ENCODE measurements at places on chromosomes 2 and 18.

DNA sequence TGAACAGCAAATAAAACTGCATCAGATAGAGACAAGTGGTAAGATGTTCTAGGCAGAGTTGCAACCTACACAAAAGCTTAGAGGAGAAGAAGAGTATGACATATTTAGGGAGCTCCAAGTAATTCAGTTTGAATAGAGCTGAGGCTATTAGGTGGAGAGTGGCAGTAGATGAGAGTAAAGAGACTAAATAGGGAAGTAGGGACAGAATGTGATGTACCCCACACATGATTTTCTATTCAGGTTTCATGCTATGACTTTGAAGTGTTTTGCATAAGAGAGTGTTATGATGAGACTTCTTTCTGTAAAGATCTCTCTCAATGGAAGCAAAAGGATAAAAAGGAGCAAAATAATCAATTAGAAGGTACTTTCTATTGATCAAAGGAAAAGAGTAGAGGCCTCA, 206.8 kb upstream of the ERBB4 start:
- no peak for DNase-seq

GRCh38 chr18:26419746-26420145, 128.6 kb downstream of the KCTD1 start:
- DNase-seq: no peak

GRCh38 chr18:78736015-78736690, 243.5 kb upstream of the SALL3 start:
- DNase-seq: no peak

DNA sequence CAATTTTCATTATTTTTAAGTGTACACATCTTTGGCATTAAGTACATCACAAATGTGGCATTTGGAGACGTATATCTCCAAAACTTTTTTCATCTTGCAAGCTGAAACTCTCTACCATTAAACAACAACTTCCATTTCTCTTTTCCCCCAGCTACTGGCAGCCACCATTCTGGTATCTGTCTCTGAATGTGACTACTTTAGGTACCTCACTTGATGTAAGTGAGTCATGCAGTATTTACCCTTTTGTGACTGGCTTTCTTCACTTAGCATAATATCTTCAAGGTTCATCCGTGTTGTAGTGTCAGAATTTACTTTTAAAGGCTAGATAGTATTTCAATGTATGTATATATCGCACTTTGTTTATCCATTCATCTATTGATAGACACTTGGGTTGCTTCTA, 17.0 kb downstream of the BABAM2 start:
- DNase-seq: no peak

- DNase-seq: peak; percentile 66
Measured at GRCh38 chr2:64295326-64296139, 151.3 kb upstream of the PELI1 start.

DNA sequence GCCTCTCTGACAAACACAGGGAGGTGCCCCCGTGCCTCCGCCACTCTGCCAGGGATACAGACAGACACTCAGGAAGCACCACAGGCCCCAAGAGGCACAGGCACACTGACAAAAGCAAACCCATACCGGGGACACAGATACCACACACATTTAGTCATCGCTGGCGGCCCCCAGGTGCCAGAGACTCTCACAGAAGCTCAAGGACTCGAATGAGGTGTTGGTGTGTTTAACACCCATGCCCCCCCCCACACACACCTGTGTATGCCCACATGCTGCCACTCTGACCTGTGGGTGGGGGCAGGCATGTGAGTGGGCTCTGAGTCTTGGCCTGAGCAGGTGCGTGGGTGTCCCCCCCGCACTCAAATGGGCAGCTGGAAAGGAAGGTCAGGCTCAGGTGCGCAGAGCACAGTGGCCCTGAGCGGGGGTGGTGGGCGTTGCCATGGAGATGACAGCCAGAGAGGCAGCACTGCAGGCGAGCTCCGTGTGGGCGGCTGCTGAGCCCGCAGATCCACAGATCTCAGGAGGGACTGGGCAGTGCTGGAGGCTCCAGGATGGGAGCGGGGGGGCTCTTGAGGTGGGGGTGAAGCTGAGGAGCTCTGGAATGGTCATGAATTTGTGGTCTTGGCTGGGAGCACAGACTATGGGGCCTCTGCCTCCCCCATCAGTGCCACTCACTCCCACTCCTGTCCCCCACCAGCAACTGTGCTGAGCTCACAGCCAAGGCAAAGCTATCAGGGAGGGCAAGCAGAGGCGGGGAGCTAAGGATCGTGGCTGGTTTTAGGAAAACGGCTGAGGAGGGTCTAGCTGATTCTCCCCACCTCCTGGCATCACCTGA, 73.9 kb upstream of the TAF1B start:
- DNase-seq: no peak

DNA sequence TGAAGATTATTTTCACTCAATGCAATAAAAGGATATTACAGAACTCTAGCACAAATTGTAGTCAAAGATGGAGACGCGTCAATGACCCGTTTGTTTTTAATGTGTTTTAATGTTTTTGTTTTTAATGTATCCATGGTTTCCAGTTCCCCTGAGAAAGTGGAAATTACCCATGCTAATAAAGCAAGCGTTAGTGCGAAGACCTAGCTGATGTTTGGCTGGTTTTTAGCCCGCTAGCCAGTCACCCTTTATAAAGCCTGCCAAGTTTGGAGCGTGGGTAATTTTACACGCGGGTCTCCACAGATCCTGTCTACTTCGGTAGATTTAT, 430 bp upstream of the CHMP1B start:
- DNase-seq: no peak

DNA sequence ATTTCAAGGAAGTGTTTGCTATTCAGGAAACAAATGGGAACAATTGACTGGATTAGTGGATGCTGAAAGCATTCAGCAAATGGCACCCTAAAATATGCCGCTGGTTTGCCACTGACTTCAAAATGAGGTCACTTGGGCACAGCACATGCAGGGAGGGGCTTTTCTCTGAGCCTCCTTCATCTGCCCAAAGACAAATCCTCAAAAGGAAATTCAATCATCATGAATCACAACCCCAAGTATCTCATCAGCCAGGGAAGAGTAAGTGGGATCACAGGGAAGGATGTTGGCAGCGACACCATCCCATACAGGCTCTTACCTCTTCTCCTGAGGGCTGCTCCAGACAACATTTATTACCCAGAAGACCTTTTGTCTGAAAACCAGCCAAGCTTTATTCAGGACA, 14.4 kb upstream of the SP140L start:
- DNase-seq: no peak

GRCh38 chr18:23588836-23589560, 2.7 kb upstream of the NPC1 start:
- no peak for DNase-seq

GRCh38 chr18:77103991-77104531, 28.5 kb downstream of the MBP start:
- peak; percentile 2 for DNase-seq

DNA sequence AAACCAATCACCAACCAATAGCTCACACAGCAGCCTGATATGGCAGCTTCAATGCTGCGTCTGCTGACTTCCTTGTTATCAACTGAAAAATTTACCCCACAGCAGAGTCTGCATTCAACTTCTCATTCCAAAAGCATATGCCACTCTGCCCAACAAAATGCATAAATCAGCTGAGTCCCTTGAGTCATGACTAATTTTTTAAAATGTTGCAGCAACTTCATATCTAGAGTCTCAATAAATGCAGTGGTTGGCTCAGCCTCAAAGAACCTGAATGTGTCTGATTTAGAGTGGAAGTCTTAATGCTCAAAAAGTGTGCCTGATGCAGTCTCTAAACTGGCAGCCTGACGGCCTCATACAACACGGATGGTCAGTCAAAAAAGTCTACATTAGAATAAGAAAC, 46.5 kb downstream of the FARSB start:
- no peak for DNase-seq

DNA sequence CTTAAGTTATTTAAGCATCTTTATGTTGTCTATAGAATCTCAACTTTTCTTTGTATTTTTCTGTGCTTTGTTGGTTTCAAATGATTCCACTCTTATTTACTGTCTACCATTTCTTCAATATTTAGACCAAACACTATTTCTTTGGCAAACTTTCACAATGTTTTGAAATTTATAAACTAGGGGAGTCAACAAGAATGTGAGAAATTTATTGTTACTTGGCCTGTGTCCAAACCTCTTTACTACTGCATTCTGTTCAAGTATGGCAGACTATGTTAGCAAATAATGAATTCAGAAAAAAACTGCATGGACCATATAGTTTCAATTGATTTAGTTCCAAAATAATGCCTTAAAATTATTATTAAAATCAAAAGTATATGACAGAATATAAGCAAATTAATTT, 470.2 kb downstream of the FBXO15 start:
- no peak for DNase-seq

GRCh38 chr18:31104444-31104843, 2.2 kb upstream of the DSC2 start:
- no peak for DNase-seq

- DNase-seq: no peak
Measured at GRCh38 chr2:65164426-65164891, 34.6 kb upstream of the RAB1A start.

DNA sequence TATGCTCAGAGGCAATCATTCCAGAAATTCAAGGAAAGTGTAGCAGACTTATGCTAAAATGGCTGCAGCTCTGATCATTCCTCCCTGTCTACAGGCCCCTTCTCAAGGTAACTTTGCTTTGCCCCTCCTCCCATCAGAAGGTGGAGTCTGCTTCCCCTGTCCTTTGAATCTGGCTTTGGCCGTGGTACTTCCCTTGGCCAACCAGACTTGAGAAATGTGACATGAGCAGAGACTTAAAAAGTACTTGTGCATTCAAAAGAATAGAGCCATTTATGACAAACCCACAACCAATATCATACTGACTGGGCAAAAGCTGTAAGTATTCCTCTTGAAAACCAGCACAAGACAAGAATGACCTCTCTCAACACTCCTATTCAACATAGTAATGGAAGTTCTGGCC, 59.5 kb upstream of the NCKAP5 start:
- no peak for DNase-seq

GRCh38 chr18:77206676-77207374, 42.8 kb upstream of the GALR1 start:
- no peak for DNase-seq

DNA sequence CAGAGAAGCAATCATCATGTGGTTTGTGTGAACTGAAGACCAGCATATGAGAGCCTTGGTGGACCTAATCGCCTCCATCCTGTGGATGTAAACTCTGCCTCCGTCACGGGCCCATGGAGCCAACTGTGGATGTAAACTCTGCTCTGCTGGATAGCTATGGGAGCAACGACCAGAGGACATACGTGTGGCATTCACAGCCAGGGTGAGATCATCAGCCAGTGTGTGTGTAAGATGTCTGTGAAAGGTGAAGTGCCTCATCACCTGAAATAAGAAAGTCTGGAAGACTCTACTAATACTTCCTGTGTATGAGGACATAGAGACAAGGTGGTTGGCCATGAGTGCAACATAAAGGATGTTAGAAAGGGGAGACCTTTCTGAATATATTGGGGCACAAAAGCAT, 63.5 kb downstream of the CYB5A start:
- no peak for DNase-seq

DNA sequence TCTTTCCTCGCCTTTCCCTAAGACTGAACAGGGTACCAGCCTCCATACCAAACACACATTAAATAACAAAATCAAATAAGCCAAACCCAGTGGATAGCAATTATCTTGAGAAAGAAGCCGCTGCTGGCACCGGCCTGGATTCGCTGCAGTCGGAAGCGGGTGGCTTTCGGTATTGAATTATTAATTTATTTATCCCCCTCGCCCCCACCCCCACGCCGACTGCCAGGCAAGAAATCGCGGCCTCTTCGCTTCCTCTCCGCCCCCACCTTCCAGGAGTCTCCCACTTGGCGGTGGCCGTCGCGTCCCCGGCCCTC, 370 bp upstream of the ZNF804A start:
- DNase-seq: no peak

DNA sequence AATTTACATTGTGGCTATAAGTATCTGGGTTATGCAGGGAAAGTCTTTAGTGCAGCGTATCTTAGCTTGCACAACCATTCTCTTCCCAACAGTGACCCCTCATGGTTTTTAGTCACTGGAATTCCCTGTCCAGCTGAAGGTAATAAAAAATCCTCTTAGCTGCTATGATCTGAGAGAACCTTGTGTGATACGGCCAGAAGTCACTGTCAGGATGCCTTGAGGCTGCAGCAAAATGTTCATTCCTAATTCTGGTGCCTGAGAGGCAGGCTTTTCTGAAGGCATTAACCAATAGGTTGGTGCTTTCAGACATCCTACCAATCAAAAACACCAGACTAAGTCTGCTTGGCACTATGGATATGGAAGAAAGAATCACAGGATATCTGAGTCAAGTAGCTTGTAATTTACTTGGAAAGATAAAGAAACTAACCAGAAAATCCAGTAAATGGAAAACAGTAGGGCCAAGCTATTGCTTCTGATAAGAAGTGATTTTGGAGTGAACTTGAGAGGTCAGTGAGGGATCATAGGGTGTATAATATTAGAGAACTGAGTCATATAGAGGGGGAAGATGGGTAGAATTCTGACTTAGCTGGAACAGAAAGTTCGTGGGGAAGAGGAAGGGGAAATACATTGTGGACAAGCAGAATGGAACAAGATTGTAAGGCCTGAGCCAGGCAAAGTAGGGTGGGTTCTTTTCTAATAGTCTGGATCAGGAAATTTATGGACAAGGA, 89.0 kb upstream of the SLC14A2 start:
- DNase-seq: no peak

DNA sequence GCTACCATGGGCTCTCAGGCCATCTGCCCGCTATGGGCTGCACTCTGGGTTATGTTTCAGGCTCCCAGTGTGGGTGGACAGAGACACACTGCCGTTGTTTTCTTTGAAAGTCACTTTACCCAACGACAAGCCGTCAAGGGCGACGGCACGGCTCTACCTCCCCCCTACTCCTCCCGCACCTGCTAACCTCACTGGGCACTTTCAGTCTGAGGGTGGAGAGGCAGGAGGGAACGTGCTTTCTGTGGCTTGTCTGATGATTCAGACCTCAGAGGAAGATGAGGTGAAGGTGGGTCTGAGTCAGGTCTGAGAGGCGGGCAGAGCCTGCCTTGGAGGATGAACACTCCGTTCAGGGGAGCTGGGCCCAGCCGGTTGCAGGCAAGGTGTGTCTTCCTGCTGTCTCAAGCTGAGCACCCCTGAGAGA, 147.6 kb upstream of the HDAC4 start:
- DNase-seq: peak; percentile 76

GRCh38 chr2:33712674-33713073, 113.6 kb upstream of the FAM98A start:
- DNase-seq: no peak

DNA sequence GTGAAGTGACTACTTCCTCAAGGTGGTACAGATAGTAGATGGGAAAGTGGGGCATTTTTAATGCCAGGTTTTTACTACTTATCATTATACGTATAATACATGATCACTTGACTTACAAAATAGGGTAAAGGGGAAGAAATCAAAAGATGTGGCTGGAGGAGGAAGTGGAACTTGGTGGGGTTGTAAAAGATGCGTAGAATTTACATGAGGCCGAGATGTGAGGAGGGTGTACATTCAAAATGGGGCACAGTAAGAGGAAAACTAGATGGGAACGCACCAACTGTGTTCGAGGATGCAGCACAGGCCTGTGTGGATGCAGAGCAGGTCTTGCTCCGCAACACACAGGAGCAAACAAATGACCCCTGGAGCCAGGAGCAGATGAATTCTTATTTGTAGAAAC, 403.3 kb downstream of the TXNL1 start:
- DNase-seq: no peak

- DNase-seq: no peak
Measured at GRCh38 chr2:7523481-7524120, 606.4 kb downstream of the RNF144A start.

Measured in stimulated activated CD4-positive, alpha-beta T cell treated with anti-CD3 and anti-CD28 coated beads, Interleukin-4, amount 100 ng/mL, for 24 hours (primary cell).